ENCODE measurements at places on chromosomes 2 and 18. TPM values are rescaled to one million over a fixed set of nuclear protein-coding genes. Genes with fewer than 3 reads are reported as not detected.

Gene TMEM198
- 11.0 TPM for total RNA-seq

Gene LYPD1
- total RNA-seq: 2.1 TPM

Gene DNAH7
- 0.07 TPM for total RNA-seq

Gene IL1R1
- 0.46 TPM for total RNA-seq

Gene RTP5
- not detected for total RNA-seq

Gene PLGLB2
- not detected for total RNA-seq

Gene OTOF
- total RNA-seq: not detected

Data from H1 (cell line).